ENCODE measurements at places on chromosomes 1 and 21.

DNA sequence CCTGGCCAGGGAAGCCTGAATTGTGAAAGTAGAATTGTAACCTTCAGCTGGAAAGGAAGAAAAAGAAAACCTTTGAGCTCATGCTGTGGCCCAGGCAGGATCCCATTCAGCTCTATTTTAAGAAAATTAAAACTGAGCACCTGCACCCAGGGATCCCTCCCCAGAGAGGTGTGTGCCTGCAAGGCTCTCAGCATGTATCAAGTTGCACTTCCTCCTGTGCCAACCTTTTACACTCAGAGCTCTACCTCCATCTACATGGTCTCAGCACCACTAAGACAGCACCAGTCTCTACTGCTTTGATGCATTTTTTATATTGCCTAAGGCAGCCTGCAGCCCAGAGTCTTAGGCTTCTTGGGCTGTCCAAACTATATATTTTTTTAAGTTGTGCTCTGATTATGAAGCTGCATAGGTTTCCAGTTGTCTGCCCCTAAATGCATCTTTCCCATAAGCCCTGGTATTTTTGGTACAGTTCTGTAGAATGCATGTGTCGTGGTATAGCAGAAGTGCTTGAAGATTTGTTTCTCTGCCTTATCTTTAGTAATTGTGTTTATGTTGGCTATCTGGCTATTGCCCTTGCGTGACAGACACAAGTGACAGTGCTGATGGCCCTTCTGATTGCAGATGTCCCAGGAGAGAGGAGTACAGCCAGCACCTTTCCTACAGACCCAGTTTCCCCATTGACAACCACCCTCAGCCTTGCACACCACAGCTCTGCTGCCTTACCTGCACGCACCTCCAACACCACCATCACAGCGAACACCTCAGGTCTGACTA lies 63.1 kb downstream of the PTPRC start:
- DNase-seq = no peak

GRCh38 chr1:33137800-33138199 lies 44.0 kb downstream of the TRIM62 start:
- no peak for DNase-seq

DNA sequence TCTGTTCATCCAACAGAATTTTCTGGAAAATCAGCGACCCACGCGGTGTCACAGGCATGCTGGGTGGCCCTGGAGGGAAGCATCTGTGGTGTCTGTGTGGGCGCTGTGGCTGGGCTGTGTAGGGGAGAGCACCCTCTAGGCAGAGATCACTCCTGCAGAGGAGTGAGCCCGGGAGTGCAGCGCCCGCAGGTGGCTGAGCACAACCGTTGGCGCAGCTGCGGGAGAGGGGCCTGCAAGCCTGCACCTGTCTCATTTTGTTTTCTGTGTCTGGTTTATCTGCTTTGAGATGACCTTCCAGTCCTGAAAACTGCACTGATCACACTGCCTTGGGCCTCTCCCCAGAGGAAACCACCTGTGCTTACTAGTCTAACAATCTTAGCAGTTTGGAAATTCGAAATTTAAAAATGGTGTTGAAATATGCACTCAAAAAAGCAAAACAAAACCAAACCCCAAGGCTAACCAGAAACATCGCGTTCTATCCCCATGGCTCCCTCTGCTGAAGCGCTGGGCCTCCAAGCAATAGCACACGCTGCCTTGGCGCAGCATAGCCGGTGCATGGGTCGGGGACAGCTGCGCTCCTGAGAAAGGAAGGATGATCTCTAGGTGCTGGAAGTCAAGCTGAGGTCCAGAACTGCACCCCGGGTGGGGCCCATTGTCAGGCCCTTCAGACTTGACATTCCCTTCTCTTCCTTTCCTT lies 4.8 kb downstream of the FAM3B start:
- DNase-seq = no peak

DNA sequence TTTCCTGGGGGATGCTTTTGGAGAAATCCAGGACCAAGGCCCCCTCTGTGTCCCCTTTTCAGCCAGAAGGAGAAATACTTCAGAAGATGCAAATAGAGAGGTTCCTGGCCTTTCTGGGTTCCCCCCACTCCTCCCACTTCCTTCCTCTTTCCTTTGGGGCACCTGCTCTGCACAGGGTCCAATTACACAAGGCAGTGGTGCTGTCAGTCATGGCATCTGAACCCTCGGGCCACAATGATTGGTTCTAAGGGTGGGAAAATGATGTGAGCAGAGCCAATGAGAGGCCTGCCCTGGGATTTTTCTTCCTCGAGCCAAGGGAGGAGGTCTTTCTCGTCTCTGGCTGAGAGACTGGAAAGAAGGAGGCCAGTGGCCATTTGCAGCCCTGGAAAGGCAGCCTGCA lies 282.2 kb downstream of the NPHP4 start:
- DNase-seq = no peak

DNA sequence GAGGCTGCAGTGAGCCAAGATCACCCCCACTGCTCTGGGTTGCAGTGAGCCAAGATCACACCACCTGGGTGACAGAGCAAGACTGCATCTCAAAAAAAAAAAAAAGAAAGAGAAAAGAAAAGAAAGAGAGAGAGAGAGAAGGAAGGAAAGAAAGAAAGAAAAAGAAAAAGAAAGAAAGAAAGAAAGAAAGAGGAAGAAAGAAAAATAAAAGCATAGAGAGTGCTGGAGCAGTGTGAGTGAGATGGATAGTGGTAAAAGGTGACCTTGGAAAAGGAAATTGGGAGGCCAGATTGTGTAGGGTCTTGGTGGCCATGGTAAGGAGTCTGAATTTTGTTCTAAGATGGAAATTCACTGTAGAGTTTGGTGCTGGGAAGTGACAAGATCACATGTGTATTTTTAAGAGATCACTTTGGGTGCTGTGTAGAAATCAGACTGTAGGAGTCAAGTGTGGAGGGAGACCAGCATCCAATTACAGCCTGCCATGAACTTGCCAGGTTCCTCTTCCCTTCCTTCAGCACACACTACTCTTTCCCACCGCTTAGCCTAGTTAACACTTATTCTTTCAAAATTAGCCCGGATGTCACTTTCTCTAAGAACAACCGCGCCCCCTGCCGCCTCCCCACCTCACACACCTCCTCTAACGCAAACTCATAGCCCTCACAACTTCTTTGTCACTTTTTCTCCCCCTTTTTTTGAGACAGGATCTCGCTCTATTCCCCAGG lies 17.9 kb downstream of the MTX1 start:
- DNase-seq = no peak

- peak; percentile 27 for DNase-seq
Measured at GRCh38 chr1:35718492-35719336, at the start of gene C1orf216. Gene C1orf216, minus strand, starts transcription at chr1:35718884. Its CDS starts 2,563 bp downstream, at chr1:35716321.

DNA sequence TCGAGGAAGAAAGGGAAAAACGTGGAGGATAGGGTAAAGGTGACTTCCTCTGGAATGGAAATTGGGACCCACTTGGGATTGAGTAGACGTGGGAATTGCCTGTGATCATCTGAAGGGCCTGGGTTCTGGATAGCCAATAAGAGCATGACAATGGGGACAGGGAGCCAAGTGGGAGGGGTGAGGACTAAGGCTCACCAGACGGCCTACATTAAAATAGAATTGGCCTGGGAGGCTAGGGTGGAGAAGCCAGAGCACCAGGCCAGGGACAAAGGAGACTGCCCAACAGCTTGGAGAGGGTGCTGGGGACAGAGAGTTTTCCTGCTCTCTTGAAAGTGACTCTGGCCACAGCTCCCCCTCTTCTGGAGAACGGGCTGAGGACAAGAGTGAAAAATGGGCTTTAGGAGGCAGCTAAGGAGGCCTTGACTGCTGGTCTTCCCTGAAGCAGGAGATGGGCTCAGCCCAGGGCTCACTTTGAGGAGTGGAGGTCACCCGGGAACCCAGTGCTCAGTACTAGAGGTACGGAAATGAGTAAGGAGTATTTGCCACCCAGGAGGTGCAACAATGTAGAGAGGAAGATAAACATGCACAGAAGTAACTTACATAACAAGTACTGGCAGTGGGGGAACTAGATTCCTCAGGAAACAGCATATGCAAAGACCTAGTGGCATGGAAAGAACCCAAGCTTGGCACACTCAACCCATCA lies 18.8 kb downstream of the INKA2 start:
- DNase-seq = no peak

- DNase-seq = no peak
Measured at GRCh38 chr1:24892188-24893153, 37.6 kb downstream of the RUNX3 start.

DNA sequence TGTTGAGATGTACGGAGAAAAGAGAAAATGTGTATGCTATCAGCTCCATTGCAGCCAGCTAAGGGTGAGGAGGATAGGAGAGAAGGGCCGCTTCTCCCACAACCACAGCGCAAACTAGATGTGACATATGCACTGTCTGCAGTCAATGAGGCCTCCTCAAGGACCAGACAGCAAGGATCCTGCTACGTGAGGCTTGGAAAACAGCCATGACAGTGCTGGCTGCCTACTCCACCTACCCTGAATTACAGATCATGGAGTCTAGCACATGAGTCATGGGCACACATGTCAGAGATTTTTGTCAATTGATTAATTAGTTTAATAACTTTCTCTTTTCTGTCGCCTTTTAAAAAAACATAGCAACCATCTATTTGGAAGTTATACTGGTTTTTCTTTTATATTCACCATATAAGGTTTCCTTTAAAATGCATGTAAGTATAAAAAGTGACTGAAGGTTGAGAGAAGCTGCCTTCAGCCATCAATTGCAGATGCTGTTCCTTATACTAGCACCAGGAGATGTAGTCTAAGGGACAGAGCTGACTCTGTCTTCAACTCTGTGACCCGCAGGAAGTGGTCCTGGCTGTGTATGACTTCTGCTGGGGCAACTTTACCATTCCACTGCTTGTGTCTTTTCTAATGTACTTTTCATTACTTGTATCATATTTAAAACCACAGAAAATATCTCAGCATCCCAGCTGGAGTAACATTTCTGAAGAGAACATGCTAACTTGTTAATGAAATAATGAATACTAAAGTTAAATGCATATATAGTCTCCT lies 3.1 kb downstream of the VPS26C start:
- DNase-seq = no peak

DNA sequence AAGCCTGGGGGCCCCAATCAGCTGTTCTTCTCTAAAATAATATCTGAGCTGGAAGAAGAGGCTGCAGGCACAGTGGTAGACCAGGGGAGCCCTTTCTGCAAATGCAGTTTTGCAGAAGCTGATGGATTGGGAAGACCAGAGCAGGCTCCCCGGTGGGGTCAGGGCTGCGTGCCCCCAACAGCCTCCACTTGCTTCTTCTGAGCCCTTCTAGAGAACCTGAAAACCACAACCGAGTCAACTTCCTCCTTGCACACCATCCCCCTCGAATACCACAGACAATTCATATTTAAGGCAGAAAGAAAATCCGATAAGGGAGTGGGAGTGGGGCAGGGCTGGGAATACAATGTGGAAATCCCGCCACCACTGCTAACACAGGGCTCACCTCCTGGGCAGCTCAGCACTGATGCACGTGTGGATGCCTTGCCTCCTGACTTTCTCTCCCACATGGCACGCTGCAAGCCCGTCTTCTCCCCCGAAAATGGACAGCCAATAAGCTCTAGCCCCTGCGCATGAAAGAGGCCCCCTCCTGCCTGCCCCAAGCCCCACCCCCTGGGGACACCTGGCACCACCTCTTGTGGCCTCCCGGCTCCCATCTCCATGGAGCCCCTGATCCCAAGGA lies 25.4 kb upstream of the ALDH4A1 start:
- no peak for DNase-seq

DNA sequence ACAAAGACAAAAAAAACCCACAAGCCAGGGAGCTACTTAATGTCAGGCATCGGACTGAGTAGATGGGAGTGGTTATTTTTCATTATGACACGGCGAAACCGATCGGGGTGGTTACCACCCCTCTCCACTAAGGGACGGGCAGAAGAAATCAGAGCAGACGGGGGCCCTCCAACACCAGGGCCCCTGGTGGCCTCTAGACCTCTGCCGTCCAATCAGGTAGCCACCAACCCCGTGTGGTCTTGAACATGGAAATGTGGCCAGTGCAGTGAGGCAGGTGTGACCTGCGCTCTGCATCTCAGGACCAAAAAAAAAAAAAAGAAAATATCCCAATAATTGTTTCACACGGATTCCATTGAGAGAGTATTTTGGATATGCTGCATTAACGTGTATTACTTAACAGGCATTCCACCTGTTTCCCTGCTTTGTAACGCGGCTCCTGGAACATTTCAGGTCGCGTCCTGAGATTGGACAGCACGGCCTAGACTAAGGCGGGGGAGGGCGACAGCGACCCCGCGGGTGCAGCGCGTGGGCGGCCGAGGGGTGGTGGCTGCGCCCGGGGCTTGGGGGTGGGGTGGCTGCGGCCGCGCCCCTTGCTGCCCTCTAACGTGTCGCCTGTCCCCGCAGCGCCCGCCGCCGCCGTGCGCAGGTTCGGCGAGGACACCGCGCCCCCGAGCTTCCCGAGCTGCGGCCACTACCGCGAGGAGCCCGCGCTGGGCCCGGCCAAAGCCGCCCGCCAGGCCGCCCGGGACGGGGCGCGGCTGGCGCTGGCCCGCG lies 48.3 kb downstream of the SIM2 start:
- DNase-seq = no peak

DNA sequence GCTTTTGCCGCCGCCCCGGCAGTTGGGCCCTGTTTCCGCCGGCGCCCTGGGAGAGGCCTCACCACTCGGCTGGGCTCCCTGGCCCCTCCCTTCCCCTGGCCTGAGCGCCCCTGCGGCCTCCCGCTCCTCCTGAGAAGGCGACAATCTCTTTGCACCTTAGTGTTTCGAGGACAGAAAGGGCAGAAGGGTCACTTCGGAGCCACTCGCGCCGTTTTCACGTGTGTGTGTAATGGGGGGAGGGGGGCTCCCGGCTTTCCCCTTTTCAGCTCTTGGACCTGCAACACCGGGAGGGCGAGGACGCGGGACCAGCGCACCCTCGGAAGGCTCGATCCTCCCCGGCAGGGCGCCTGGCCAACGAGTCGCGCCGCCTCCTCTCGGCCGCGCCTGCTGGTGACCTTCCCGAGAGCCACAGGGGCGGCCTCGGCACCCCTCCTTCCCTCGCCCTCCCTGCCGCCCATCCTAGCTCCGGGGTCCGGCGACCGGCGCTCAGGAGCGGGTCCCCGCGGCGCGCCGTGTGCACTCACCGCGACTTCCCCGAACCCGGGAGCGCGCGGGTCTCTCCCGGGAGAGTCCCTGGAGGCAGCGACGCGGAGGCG lies 432 bp upstream of the SIM2 start:
- no peak for DNase-seq

DNA sequence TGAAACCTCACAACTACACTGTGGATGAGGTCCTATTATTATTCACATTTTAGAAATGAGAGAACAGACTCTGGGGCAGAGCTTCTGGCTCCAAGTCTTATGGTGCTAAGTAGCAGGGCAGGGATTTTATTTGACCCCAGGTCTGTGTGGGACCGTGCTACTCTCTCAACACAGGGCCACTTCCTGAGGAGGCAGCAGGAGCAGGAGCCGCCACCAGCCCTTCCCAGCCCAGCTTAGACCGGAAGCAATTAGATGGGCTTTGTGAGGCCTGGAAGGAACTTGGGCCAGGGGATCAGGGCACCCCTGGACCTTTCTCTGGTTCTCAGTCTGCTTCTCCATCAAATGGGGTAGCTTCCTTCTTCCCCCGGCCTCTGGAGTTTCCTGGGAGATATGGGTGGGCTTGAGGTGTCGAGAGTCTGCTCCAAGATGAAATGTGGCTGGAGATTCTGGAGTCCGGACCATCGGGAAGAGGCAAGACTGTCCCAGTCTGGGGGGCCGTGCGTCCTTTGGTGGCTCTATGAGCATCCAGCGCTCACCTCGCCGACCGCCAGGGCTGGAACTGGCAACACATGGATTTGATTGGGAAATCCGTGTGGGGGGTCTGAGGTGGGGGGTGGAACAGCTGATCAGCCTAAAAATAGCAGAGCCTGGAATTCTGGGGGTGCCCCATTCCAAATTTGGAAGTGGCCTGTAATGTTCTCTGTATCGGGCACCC lies 136.8 kb downstream of the FOXD2 start:
- DNase-seq = no peak
